HT1080 (cell line): ENCODE measurements at places on chromosomes 12 and 14. TPM values are rescaled to one million over a fixed set of nuclear protein-coding genes. Genes with fewer than 3 reads are reported as not detected.

Gene CLEC2A
- total RNA-seq = not detected in 2 replicates

Gene KRT5
- total RNA-seq = not detected in 2 replicates

Gene PWP1
- total RNA-seq = 52.9 and 59.2 TPM in 2 replicates

Gene LHX5
- total RNA-seq = not detected in 2 replicates

Gene AJUBA
- total RNA-seq = 89.2 and 89.8 TPM in 2 replicates

Gene ATP6V1D
- 112 and 122 TPM in 2 replicates for total RNA-seq

Gene MSI1
- total RNA-seq = 0.40 and 0.92 TPM in 2 replicates

Gene SIX6
- not detected in 2 replicates for total RNA-seq

Gene SPIC
- total RNA-seq = not detected in 2 replicates

Gene SLC5A8
- not detected in 2 replicates for total RNA-seq

Gene IKZF4
- total RNA-seq = 0.80 and 1.9 TPM in 2 replicates

Gene TMEM30B
- not detected in 2 replicates for total RNA-seq

Gene NFKBIA
- 42.9 and 49.7 TPM in 2 replicates for total RNA-seq

Gene DERA
- total RNA-seq = 33.7 and 50.8 TPM in 2 replicates

Gene MARCHF9
- 11.3 and 15.9 TPM in 2 replicates for total RNA-seq

Gene VWF
- not detected in 2 replicates for total RNA-seq

Gene DHH
- not detected in 2 replicates for total RNA-seq

Gene ZC2HC1C
- 1.4 TPM in 1 of 2 replicates, not detected in the other for total RNA-seq

Gene ZFC3H1
- total RNA-seq = 5.3 and 9.3 TPM in 2 replicates

Gene GLTP
- 61.4 and 76.5 TPM in 2 replicates for total RNA-seq

Gene SLCO1B1
- total RNA-seq = 0.07 TPM in 1 of 2 replicates, not detected in the other

Gene KCNH3
- total RNA-seq = 4.7 and 5.2 TPM in 2 replicates

Gene KLHL33
- not detected in 2 replicates for total RNA-seq

Gene CRIP1
- total RNA-seq = 1.8 TPM in 1 of 2 replicates, not detected in the other

Gene KLRK1
- total RNA-seq = not detected in 2 replicates

Gene NFE2
- total RNA-seq = 0.06 TPM in 1 of 2 replicates, not detected in the other

Gene TMEM229B
- total RNA-seq = 5.8 and 6.0 TPM in 2 replicates

Gene PRPH
- 0.13 and 0.21 TPM in 2 replicates for total RNA-seq

Gene SIX1
- total RNA-seq = 3.9 and 5.8 TPM in 2 replicates

Gene MYF6
- not detected in 2 replicates for total RNA-seq

Gene FAM222A
- total RNA-seq = 1.9 TPM in 2 replicates

Gene MEG3
- total RNA-seq = not detected in 2 replicates

Gene ATL1
- 0.48 and 0.70 TPM in 2 replicates for total RNA-seq

Gene CLEC4C
- total RNA-seq = not detected in 2 replicates

Gene PPP1R13B
- 6.6 and 12.2 TPM in 2 replicates for total RNA-seq

Gene LMNTD1
- not detected in 2 replicates for total RNA-seq

Gene TNS2
- total RNA-seq = 29.1 and 32.5 TPM in 2 replicates

Gene SMOC1
- 0.97 and 1.5 TPM in 2 replicates for total RNA-seq

Gene WSCD2
- not detected in 2 replicates for total RNA-seq

Gene RERG
- not detected in 2 replicates for total RNA-seq

Gene ABCD4
- total RNA-seq = 22.9 and 25.3 TPM in 2 replicates

Gene NDRG2
- 13.1 and 16.9 TPM in 2 replicates for total RNA-seq

Gene AQP2
- total RNA-seq = not detected in 2 replicates

Gene TMTC1
- total RNA-seq = 0.11 and 0.87 TPM in 2 replicates

Gene FAM181A
- total RNA-seq = not detected in 2 replicates

Gene SPTB
- 1.9 TPM in 2 replicates for total RNA-seq

Gene C12orf75
- total RNA-seq = 128 and 132 TPM in 2 replicates

Gene PTPRQ
- total RNA-seq = not detected in 2 replicates

Gene KRT72
- total RNA-seq = not detected in 2 replicates

Gene RNF212B
- not detected in 2 replicates for total RNA-seq

Gene ZDHHC22
- total RNA-seq = 0.10 TPM in 1 of 2 replicates, not detected in the other

Gene PPP1R36
- 0.11 TPM in 1 of 2 replicates, not detected in the other for total RNA-seq

Gene SLC25A47
- 0.37 TPM in 1 of 2 replicates, not detected in the other for total RNA-seq

Gene HOTAIR
- total RNA-seq = 0.88 TPM in 1 of 2 replicates, not detected in the other

Gene KLRD1
- total RNA-seq = under 0.01 TPM in 1 of 2 replicates, not detected in the other

Gene TMEM132C
- not detected in 2 replicates for total RNA-seq

Gene SMCO2
- total RNA-seq = 0.35 and 0.37 TPM in 2 replicates
